Endothelial cell of umbilical vein (primary cell): ENCODE measurements at places on chromosomes 1 and 21. TPM values are rescaled to one million over a fixed set of nuclear protein-coding genes. Genes with fewer than 3 reads are reported as not detected.
A peak's percentile ranks its signal among the peaks of the same experiment; 100 is the strongest.

GRCh38 chr1:80818211-80818610 is 982.5 kb upstream of the ADGRL2 start:
- no peaks in the 10 kb centered on the region for H3K4me1 ChIP-seq
- H3K4me3 ChIP-seq = no peak overlapping the region
- no peaks in the 10 kb centered on the region for H3K36me3 ChIP-seq

GRCh38 chr1:51284487-51284954 is 45.8 kb downstream of the TTC39A start:
- no peak overlapping the region for H3K4me3 ChIP-seq
- H3K4me1 ChIP-seq = peaks cover 10% of the 10 kb centered on the region
- DNase-seq = peak; percentile 94
- H3K27ac ChIP-seq = no peak overlapping the region
- H3K27me3 ChIP-seq = no peaks in the 10 kb centered on the region
- no peaks in the 10 kb centered on the region for H3K36me3 ChIP-seq

MRAP gene
- not detected in 2 replicates for total RNA-seq

- no peaks in the 10 kb centered on the region for H3K36me3 ChIP-seq
- no peak overlapping the region for H3K27ac ChIP-seq
- DNase-seq = no peak
- H3K27me3 ChIP-seq = peaks cover 30% of the 10 kb centered on the region
Observed at GRCh38 chr1:157982136-157982535, 11.3 kb upstream of the KIRREL1 start.

DNA sequence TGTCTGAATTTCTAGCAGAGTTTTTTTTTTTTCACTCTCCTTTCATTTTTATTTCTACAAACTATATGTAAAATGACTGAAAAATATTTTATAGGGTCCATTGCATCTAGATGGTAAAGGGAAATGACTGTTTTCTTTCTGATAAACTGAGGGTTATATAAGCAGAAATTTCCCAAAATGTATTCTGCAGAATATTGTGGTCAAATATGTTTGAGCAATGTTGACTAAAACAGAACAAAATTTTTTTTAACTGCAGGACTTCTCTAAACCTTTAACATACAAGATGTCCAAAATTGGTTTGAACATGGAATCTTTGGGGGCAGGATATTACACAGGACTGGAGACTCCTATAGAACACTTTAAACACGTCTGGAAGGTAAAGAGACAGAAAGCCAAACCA is 190.5 kb downstream of the TOMM20 start:
- peaks cover 8% of the 10 kb centered on the region for H3K4me1 ChIP-seq
- no peak for DNase-seq
- H3K36me3 ChIP-seq = no peaks in the 10 kb centered on the region
- H3K27ac ChIP-seq = no peak overlapping the region
- no peak overlapping the region for H3K4me3 ChIP-seq
- no peaks in the 10 kb centered on the region for H3K27me3 ChIP-seq

- no peaks in the 10 kb centered on the region for H3K36me3 ChIP-seq
- no peak overlapping the region for H3K4me3 ChIP-seq
- DNase-seq = no peak
- H3K27ac ChIP-seq = no peak overlapping the region
- H3K27me3 ChIP-seq = no peaks in the 10 kb centered on the region
- no peaks in the 10 kb centered on the region for H3K4me1 ChIP-seq
Observed at GRCh38 chr1:36525166-36525565, 42.5 kb upstream of the CSF3R start.

GRCh38 chr21:35275776-35276175 is 226.7 kb upstream of the RUNX1 start:
- H3K4me1 ChIP-seq = no peaks in the 10 kb centered on the region
- H3K27me3 ChIP-seq = no peaks in the 10 kb centered on the region
- H3K27ac ChIP-seq = no peak overlapping the region
- no peak overlapping the region for H3K4me3 ChIP-seq

HSD3B1 gene
- not detected in 2 replicates for total RNA-seq

DNA sequence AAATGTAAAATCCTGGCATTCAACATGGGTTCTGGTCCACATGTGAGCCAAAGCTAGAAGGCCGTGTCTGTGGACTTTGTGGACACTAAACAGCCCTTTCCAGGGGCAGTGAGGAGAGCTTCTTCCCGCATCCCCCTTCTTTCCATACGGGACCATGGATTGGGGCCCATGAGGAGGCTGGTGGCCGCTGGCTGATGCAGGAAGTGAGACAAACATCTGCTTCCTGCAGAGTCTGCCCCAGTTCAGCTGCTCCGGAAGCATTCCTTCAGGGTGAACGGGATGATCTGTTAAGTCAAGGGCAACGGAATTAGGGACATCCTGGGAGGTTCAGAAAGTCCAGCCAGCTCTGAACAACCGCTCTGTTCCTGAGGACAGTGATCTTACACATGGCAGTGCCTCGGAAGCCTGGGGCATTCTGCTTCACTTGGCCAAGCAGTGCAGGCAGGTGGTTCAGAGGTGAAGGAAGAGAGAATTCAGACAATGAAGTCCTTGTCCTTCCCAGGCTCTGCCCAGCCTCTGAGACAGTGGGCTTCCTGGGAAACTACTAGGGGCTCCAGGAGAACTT is 1.5 kb downstream of the CA6 start:
- DNase-seq = peak; percentile 52
- no peak overlapping the region for H3K4me3 ChIP-seq
- H3K36me3 ChIP-seq = no peaks in the 10 kb centered on the region
- no peaks in the 10 kb centered on the region for H3K27me3 ChIP-seq
- H3K4me1 ChIP-seq = peaks cover 14% of the 10 kb centered on the region

DNA sequence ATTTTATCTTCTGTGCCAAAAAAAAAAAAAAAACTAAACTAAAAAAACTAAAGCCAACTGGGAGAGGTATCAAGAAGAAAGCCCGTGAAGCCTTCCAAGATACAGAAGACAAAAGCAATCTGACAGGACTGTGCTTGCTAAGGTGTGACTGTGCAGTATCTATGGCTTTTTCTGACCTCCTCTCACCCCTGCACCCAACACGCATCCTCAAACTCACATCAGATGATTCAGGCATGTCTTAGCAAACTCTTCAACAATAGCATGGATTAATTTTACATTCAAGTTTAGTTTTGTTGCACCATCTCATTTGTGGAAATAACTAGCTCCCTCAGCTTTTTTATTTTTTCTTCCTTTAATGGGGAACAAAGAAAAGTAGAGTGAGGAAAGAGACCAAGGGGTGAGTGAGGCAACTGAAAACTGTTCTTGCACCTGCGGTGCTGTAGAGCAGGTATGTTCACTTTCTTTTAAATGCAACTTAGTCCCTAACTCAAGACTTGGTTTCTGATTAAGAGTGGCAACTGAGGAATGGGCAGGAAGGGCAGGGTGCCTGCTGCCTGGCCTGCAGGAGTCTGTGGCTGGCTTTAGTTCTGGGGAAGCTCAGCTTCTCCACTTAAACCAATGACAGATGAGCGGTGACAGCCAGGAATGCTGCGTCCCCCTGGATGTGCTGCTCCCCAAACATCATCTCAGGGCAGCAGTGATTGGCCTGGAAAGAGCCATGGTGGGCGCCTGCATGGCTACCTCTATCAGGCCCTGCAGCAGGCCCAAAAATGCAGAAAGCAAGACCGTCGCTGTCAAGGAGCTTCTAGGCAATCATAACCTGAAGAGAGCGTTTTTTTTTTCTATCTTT is 71.3 kb upstream of the LRRC8B start:
- DNase-seq = no peak
- H3K36me3 ChIP-seq = no peaks in the 10 kb centered on the region
- H3K4me3 ChIP-seq = no peak overlapping the region
- peaks cover 7% of the 10 kb centered on the region for H3K27me3 ChIP-seq
- no peaks in the 10 kb centered on the region for H3K4me1 ChIP-seq

DNA sequence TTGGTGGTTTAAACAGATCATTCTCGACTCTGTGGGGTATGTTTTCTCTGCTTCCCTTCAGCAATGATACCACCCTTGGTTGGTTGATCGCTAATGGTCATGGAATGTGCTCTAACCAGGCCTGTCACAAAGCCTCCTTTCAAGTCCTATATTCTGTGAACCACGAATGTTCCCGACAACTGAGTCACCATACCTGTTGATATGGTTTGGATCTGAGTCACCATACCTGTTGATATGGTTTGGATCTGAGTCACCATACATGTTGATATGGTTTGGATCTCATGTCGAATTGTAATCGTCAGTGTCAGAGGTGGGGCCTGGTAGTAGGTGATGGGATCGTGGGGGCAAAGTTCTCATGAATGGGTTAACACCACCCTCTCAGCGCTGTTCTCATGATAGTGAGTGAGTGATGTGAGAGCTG is 10.2 kb upstream of the CAMK2N1 start:
- H3K27ac ChIP-seq = no peak overlapping the region
- peaks cover 23% of the 10 kb centered on the region for H3K4me1 ChIP-seq
- DNase-seq = no peak
- H3K27me3 ChIP-seq = no peaks in the 10 kb centered on the region
- H3K36me3 ChIP-seq = peaks cover 17% of the 10 kb centered on the region
